ENCODE measurements at places on chromosomes 11 and 22.

- no peak for DNase-seq
These were observed 21.7 kb upstream of the PRDM10 start for GRCh38 chr11:130024361-130024760.

DNA sequence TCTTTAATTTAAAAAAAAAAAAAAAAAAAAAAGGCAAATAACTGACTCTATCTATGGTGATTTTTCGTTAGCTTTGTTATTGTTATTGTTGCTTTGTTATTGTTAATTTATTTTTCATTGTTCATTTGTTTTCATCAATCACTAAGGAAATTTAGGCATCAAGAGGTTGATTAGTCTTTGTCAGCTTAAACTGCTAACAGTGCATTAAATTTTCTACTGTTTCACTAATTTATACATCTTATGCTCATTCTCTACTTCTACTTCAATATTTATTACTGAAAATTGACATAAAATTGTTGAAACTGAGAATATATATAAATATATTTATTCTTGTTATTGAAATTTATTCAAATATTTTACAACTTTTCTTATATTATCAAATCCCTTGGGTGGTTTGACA lies 24.0 kb downstream of the TBCEL start:
- DNase-seq, result no peak

GRCh38 chr11:103548838-103549237 lies 439.6 kb downstream of the DYNC2H1 start:
- DNase-seq, result no peak

DNA sequence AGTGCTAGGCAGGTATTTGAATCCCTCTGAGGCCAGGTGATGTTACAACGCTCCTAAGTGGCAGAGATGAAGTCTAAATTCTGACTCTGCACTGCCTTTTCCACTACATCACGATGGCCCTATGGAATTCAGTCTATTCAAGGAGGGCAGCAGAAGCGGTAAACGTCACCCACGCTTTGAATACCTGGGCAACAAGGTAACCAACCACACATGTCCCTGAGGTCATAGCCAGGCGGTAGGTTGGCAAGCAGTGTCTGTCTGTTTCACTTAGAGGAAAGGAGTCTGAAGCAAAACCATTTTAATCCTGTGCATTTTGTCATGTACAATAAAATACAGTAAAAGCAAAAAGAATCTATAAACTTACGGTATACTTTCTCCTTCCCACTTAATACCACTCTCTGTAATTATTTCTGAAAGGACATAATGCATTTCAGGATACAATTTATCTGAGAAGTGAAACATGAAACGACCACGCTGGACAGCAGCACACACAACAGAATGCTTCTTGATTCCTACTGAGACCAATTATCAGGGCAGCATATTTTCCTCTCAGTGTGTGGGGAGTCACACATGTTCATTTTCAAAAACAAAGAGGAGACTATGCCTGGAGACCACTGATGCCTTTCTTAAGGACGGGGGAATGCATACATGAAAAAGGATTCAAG lies 51.3 kb downstream of the PRDM10 start:
- DNase-seq, result no peak

GRCh38 chr11:86800076-86800959 lies at the start of gene PRSS23:
TSS of gene PRSS23 (plus strand) at chr11:86800542. CDS start at chr11:86807644, 7,102 bp downstream.
- no peak for DNase-seq

DNA sequence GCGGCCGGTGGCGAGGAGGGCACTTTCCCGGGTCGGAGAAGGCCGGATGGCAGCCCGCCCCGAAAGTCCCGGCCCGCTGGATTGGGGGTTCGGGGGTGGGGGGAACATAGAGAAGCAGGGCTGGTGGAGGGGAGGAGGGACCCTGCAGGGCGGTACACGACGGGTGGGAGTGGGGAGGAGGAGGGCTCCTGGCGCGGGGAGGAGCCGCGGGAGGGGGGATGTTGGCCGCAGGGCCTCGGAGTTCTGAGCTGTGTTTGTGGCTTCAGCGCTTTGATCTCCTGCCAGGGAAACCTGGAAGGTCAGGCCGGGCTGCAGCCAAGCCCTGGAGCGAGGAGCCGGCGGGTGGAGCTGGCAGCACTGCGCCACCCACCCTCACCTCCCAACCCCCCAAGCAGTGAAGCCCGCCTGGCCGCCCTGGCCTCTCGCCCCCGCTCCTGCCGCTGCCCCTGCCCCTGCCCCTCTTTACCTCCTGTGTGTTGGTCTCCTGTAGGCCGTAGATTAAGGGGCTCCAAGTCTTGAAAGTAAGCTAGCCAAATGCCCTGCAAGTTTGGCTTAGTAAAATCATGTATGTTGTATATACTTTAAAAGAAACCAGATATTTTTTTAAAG lies 30.9 kb downstream of the C22orf31 start:
- no peak for DNase-seq

GRCh38 chr11:5596607-5597201 lies at the start of gene TRIM6:
TSS of gene TRIM6 (plus strand) at chr11:5596637. CDS start at chr11:5596898, 261 bp downstream.
- no peak for DNase-seq

- DNase-seq, result no peak
These were observed 562 bp downstream of the SHANK2 start for GRCh38 chr11:71251761-71252268.

- DNase-seq, result no peak
These were observed 48.7 kb upstream of the GRIK4 start for GRCh38 chr11:120462825-120463224.
